ENCODE measurements at places on chromosomes 5 and 9.

DNA sequence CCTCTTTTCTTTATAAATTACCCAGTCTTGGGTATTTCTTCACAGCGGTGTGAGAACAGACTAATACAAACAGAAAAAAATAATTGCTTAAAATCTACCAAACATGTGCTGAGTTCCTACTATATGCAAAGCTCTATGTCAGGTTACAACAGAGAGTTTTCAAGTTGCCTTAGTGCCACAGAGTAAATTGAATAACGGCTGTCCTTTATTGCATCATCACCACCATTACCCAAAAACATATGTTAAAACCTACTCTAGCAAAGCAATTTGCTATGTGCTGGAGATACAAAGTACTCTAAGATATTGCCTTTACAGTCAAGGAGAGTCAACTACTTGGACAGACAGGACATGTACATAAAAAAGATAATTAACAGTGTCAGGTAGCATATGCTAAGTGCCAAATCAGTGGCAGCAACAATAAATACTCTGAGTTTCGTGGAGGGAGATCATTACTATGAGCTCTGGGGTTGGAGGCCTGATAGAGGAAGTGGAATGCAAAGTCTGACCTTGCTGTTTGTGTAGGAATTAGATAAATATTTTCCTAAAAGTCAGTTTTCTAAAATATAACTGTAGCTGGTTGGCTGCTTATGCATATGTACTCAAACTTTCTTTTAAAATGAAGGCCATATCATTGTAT is 1058.7 kb upstream of the WWC1 start:
- DNase-seq = no peak
- H3K36me3 ChIP-seq = no peaks in the 10 kb centered on the region
- no peaks in the 10 kb centered on the region for H3K27me3 ChIP-seq
- H3K27ac ChIP-seq = no peak overlapping the region

GRCh38 chr5:99926463-99926862 is 608.7 kb upstream of the FAM174A start:
- H3K36me3 ChIP-seq = no peaks in the 10 kb centered on the region
- no peak overlapping the region for H3K27ac ChIP-seq
- H3K27me3 ChIP-seq = no peaks in the 10 kb centered on the region
- no peak overlapping the region for H3K4me3 ChIP-seq
- DNase-seq = no peak

GRCh38 chr9:89880161-89880560 is 275.3 kb downstream of the GADD45G start:
- DNase-seq = no peak
- H3K4me1 ChIP-seq = no peaks in the 10 kb centered on the region
- peaks cover 3% of the 10 kb centered on the region for H3K27me3 ChIP-seq
- H3K4me3 ChIP-seq = no peak overlapping the region
- H3K36me3 ChIP-seq = no peaks in the 10 kb centered on the region

GRCh38 chr5:131406975-131407638 is 143.3 kb downstream of the CDC42SE2 start:
- H3K4me1 ChIP-seq = peaks cover 2% of the 10 kb centered on the region
- H3K27me3 ChIP-seq = no peaks in the 10 kb centered on the region
- H3K36me3 ChIP-seq = peaks cover 81% of the 10 kb centered on the region
- H3K27ac ChIP-seq = peak overlapping the region; percentile 17

- peak overlapping the region; percentile 78 for H3K27ac ChIP-seq
- H3K4me3 ChIP-seq = peak overlapping the region; percentile 32
- peaks cover 34% of the 10 kb centered on the region for H3K4me1 ChIP-seq
- H3K27me3 ChIP-seq = peaks cover 3% of the 10 kb centered on the region
- no peak for DNase-seq
Observed at GRCh38 chr5:107887166-107887943, 216.6 kb upstream of the EFNA5 start.

- H3K4me3 ChIP-seq = no peak overlapping the region
- DNase-seq = no peak
- peaks cover 37% of the 10 kb centered on the region for H3K4me1 ChIP-seq
- no peaks in the 10 kb centered on the region for H3K27me3 ChIP-seq
- H3K36me3 ChIP-seq = no peaks in the 10 kb centered on the region
Observed at GRCh38 chr5:126754609-126755008, 22.3 kb upstream of the LMNB1 start.

- DNase-seq = no peak
- no peak overlapping the region for H3K4me3 ChIP-seq
- no peaks in the 10 kb centered on the region for H3K4me1 ChIP-seq
- H3K27me3 ChIP-seq = no peaks in the 10 kb centered on the region
- H3K36me3 ChIP-seq = no peaks in the 10 kb centered on the region
Observed at GRCh38 chr5:146006470-146007190, 70.3 kb downstream of the SH3RF2 start.

DNA sequence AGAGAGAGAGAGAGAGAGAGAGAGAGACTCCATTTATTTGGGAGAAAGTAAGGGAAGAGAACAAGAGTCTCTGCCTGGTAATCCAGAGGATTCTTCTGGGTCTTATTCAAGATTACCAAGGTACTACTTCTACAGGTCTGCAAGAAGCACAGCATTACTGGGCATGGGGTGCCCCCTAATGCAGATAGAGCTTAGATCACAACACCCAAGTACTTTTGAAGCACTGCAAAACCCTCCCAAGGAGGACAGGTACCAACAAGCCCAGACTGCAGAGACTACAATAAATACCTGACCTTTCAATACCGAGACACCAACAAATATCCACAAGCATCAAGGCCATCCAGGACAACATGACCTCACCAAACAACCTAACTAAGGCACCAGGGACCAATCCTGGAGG is 94.7 kb upstream of the PHF24 start:
- peaks cover 15% of the 10 kb centered on the region for H3K27me3 ChIP-seq
- no peak for DNase-seq
- H3K4me3 ChIP-seq = no peak overlapping the region
- H3K4me1 ChIP-seq = no peaks in the 10 kb centered on the region
- H3K36me3 ChIP-seq = no peaks in the 10 kb centered on the region

DNA sequence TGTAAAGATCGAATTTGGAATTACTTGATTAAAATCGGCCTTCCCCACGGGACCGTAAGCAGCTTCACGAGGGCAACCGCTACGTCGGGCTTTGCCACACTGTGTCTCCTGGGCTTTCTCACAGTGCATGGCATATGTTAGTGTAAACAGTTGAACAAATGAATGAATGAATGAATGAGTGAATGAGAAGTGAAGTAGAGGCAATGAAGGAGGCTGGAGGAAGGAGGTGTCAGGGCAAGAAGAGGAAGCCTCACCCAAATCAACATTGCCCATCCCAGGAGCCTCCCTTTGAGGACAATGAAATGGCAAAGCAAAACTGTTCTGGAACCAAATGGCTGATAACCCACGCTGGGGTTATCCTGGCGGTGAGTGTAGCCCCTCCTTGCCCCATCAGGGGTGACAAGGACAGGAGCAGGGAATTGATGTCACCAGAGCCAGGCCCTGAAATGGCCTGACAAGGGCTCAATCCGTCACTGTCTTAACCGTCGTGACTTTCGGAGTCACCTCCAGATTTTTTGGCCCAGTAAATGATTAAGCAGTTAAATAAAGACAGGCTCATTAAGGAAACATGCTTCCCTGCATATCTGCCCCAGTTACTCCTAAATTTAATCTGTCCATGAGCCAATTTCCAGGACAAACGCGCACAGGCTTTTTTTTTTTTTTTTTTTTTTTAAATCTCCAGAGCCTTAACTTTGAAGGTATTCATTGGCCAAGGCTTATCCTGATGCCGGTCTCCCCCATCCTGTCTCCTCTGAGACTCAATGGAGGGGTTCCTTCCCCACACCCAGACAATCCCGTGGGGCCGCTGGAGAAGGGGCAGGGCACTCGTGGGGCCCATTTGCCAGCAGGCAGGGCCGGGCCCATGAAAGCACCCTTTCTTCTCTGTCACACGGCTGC is 88.4 kb upstream of the BOD1 start:
- H3K4me1 ChIP-seq = no peaks in the 10 kb centered on the region
- H3K27ac ChIP-seq = no peak overlapping the region
- no peak overlapping the region for H3K4me3 ChIP-seq
- H3K27me3 ChIP-seq = no peaks in the 10 kb centered on the region
- no peak for DNase-seq

DNA sequence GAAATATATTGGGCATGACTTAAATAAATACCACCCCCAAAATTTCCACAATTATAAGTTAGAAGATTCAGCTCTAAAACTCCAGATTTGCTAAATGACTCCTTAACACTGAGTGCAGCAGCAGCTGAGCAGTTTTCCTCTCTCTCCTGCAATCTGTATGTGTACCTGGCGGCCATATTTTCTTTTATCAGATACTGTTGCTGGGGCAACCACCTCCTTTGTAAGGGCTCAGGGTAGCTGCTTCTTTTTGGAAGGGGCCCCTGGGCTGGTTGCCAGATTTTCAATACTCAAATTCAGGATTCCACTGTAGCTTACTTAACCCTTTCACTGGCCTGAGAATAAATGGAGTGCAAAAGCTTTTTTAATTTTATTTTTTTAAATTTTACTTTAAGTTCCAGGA is 197.0 kb downstream of the TAF11L14 start:
- no peak for DNase-seq
- H3K4me3 ChIP-seq = no peak overlapping the region
- no peaks in the 10 kb centered on the region for H3K4me1 ChIP-seq

DNA sequence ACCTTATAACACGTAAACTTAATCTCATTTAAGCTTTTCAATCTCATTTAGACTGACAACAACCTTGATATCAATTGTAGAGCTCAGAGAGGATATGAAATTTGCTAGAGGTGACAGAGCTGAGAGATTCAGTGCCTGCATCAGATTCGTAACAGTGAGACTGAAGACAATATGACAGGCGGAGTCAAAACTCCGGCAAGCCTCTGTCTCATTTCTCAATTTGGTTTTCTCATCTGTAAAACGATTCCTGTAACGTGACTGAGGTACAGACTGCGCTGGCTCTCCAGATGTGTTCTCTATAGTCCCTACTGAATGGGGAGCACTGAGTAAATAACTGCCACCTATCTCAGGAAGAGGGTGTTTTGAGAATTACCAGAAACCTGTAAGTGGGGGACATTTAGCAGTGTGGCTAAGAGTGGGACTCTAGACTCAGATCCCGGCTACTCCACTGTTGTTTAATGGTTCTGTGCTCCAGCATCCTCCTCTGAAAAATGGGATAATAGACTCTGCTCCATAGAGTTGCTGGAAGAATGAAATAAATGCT is 3.0 kb upstream of the MCIDAS start:
- DNase-seq = no peak
- no peak overlapping the region for H3K4me3 ChIP-seq
- H3K36me3 ChIP-seq = no peaks in the 10 kb centered on the region
- peaks cover 44% of the 10 kb centered on the region for H3K4me1 ChIP-seq
- no peak overlapping the region for H3K27ac ChIP-seq

DNA sequence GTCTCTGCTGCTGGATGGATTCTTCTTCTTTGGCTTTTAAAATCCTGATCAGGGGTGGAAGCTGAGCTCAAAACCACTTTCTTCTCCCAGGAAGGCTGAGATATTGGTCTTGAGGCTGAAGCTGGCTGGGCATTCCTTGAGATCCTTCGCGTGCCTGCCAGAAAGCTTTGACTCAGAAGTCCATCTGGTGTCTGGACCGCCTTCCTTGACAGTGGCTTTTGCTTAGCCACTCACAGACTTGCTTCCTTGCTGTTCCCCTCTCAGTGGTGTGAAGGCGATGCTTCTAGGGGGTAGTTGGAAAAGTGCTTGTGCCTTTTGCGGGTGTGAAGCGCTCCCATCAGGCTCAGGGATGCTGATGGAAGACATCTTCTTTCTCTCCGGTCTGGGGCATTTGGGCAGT is 45.9 kb downstream of the RGS3 start:
- no peaks in the 10 kb centered on the region for H3K36me3 ChIP-seq
- H3K27me3 ChIP-seq = peaks cover 8% of the 10 kb centered on the region
- H3K4me3 ChIP-seq = no peak overlapping the region
- DNase-seq = no peak

- no peak overlapping the region for H3K4me3 ChIP-seq
- H3K36me3 ChIP-seq = no peaks in the 10 kb centered on the region
- H3K27ac ChIP-seq = no peak overlapping the region
- H3K4me1 ChIP-seq = no peaks in the 10 kb centered on the region
Observed at GRCh38 chr5:34854459-34855174, 15.7 kb downstream of the TTC23L start.

- H3K27ac ChIP-seq = no peak within 1 kb of the TSS
- DNase-seq = no peak
- peaks cover 1% of the 10 kb centered on the region for H3K36me3 ChIP-seq
- H3K4me1 ChIP-seq = no peaks in the 10 kb centered on the region
- H3K4me3 ChIP-seq = no peak within 1 kb of the TSS
- peaks cover 92% of the 10 kb centered on the region for H3K27me3 ChIP-seq
Observed at GRCh38 chr9:132978451-132979131, at the start of gene GFI1B. Gene GFI1B, plus strand, starts transcription at chr9:132978694. Its CDS starts 7,985 bp downstream, at chr9:132986679.

DNA sequence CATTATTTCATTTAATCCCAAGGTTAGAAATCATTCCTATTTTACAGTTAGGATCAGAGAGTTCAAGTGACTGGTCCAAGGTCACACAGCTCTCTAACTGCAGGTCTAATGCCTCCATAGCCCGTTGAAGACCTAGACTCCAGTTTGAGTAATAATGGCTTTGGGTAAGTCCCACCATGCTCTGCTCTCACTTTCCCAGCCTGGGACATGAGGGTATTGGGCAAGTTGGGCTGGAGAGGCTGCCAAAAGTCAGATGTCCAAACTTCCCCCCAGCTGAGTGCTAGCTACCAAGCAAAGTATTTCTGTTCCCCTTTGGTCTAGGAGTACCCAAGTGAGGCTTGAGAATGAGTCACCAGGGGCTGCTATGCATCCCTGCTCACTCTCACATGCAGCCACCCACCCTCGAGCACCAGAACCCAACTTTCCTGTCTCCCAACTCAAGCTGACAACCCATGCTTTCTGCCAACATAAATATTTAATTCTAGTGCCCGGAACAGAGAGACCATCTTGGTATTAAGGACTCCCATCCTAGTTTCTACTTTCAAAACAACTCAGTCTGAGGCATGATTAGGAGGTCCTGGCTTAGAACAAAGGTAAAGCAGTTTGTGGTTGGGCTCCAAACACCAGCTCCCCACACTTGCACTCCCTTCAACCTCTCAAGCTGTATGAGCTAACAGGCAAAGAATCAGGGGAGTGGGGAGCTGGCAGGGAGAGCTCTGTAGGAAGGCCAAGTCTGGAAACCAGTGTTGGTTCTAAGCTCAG is 236.5 kb upstream of the TRIM32 start:
- H3K27me3 ChIP-seq = no peaks in the 10 kb centered on the region
- H3K4me1 ChIP-seq = no peaks in the 10 kb centered on the region
- H3K4me3 ChIP-seq = no peak overlapping the region
- DNase-seq = no peak
- H3K36me3 ChIP-seq = no peaks in the 10 kb centered on the region
- H3K27ac ChIP-seq = no peak overlapping the region

DNA sequence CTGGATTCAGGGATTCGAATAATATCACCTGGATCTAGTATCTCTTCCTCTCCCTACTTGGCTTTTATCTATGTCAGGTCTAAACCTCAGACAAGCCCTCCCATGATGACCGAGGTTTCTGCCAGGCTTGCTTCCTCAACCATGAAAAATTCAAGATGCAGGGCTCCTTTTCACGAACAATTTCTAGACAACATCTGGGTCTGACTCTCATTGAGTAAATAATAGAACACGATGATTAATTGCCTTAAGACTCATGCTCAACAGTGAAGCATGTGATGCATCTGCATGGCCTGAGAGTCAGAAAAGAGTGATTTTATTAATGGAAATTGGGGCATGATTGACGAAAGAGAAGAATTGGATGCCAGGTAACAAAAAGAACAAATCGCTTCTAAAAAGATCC is 277.2 kb upstream of the ZNF608 start:
- DNase-seq = no peak
- H3K36me3 ChIP-seq = no peaks in the 10 kb centered on the region
- no peaks in the 10 kb centered on the region for H3K4me1 ChIP-seq
- no peak overlapping the region for H3K27ac ChIP-seq

Measured in activated naive CD4-positive, alpha-beta T cell treated with anti-CD3 and anti-CD28 coated beads, Interleukin-2, amount 10 ng/mL, durations not matched to agents 7 days and 5 days (primary cell).